Amniotic epithelial cell (primary cell): ENCODE measurements at places on chromosomes 3 and 15.
A peak's percentile ranks its signal among the peaks of the same experiment; 100 is the strongest.

- DNase-seq, result peak; percentile 15
These were observed 520.6 kb downstream of the MFSD1 start for GRCh38 chr3:159322322-159322939.

GRCh38 chr3:125585595-125586223, 9.6 kb downstream of the OSBPL11 start:
- peak; percentile 71 for DNase-seq

DNA sequence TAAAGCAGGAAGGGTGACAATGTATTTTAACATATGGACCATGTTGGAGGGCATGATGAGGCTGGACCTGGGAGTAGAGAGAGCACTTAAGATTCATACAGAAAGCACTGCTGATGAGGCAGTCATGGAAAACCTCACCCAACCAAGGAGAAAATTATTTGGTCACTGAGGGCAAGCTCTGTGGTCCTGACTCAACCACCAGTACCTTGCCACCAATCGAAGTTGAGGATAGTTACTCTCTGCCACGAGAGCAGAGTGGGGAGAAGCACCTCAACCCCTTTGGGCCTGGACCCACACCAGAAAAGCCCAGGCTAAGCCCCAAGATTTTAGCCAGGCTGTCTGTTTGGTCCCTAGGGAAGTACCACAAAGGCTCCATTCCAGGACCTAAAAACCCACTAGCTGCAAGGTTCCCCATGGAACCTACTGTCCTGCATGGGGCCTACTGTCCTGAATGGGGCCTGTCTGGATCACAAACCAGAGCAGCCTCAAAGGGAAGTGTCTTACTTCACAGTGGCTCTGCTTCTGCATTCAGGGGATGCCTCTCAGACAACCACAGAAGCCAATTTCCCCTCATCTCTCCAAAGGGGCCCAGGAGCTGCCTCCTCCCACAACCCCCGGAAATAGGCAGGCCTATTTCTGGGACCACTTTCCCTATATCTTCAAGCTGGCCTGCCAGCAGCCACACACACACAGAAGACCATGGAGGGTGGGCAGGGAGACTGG, 4.2 kb downstream of the CCDC71 start:
- no peak for DNase-seq

- DNase-seq, result no peak
These were observed 70.5 kb downstream of the MGLL start for GRCh38 chr3:127751782-127752181.

GRCh38 chr3:56919137-56919796, 117.5 kb upstream of the ARHGEF3 start:
- DNase-seq, result no peak

GRCh38 chr15:93997071-93997658, 234.2 kb upstream of the MCTP2 start:
- DNase-seq, result peak; percentile 17

GRCh38 chr15:68403161-68403941, 28.6 kb downstream of the ITGA11 start:
- DNase-seq, result no peak

GRCh38 chr15:46441294-46442062, 806.6 kb downstream of the SQOR start:
- DNase-seq, result peak; percentile 72

GRCh38 chr15:69963385-69963784, 134.3 kb downstream of the TLE3 start:
- no peak for DNase-seq

- DNase-seq, result no peak
These were observed 8.9 kb downstream of the EPHB3 start for GRCh38 chr3:184570489-184570888.

- peak; percentile 64 for DNase-seq
These were observed 39.3 kb downstream of the TRANK1 start for GRCh38 chr3:36905545-36905944.

DNA sequence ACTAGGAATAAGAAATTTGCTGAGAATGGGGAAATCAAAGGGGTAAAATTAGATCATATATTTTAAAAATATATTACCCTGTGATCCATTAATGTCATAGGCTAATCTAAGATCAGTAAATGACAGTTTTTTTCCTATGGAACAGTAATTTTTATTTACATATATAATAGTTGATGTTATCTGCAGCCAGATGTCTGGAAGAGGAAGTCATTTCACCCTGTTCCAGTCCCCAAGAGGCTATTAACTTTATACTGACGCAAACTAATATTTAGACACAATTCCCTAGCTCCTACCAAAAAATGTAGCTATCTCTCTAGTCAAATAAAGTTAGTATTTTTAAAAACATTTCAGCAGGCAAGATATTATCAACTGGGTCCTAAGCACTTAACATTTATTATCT, 558.0 kb downstream of the MECOM start:
- DNase-seq, result no peak

GRCh38 chr3:151875759-151876158, 2.3 kb downstream of the SUCNR1 start:
- DNase-seq, result peak; percentile 54

DNA sequence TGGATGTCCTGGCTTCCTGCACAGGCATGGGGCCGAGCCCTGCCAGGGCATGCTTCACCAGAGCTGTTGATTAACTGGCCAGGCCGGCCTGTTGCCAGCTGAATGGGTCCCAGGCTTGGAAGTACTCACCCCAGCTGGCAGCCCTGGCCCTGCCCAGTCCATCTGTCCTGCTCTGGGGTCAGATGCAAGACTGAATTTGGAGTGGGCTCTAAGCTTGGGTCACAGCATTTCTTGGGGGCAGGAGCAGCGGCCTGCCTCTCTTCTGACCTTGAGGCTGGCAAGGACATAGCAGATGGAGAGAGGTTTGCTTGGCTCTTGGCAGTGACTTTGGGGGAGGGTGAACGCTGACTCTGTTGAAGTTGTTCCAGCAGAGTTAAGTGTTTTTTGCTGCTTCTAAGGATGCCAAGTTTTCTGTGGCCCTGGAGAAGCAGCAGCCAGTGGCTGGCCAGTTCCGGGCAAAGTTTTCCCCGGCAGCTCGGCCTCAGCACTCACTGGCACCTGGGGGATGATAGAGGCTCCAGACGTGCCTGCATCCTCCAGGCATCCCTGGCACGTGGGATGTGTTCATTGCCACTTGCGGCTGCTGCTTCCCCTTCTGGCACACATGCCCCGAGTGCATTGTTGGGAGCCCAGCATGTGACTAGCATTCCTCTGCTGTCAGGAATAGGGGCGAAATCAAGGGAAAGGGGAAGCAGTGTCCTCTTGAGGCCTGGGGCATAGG, 22.9 kb downstream of the PDIA5 start:
- no peak for DNase-seq

DNA sequence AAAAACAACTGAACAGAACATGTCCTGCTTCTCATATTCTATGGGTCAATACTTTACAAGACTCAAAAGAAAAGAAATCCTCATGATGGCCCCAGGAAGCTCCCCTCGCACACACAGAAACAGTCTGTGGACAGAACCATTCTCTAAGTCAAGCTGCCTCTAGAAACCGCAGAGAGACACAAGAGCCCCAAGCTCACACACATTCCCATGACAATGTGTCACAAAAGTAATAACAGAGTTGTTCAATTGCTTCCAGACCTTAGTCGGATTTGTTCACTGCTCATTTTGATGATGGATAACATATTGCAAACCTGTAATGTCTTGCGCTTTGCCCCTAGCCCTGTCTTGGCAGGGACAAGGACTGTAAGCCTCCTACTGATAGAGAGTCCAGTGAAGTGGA, 60.9 kb downstream of the UMPS start:
- peak; percentile 37 for DNase-seq

DNA sequence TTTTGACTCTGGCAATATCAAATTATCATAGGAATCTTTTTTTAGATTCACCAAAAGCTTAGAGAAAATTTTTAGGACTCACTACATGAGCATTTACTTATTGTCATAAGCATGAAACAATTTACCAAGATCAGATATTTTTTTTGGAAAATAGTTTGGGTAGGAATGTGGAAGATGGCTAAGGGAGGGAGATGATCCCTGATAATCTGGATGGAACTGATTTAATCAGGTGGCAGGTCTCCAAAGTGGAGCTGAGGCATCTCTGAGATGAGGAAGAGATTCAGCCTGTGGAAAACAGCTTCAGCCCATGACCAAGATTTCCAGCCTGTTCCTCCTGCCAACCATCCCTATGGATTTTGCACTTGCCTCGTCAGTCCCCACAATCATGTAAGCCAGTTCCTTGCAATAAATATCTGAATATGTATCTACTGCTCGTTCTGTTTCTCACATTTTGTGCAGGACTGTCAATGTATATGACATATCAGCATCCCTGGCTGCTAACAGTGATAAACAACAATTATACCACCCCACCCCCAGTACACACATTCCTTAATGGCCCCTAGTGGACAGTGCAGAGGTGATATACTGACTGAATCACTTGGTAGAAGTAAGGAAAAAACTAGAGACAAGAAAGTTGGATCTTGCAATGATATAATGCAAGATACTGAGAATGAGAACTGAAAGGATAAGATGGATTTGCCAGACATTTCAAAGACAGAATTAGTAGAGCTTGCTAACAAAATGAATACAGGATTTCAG, 183.8 kb downstream of the NEK10 start:
- DNase-seq, result no peak

DNA sequence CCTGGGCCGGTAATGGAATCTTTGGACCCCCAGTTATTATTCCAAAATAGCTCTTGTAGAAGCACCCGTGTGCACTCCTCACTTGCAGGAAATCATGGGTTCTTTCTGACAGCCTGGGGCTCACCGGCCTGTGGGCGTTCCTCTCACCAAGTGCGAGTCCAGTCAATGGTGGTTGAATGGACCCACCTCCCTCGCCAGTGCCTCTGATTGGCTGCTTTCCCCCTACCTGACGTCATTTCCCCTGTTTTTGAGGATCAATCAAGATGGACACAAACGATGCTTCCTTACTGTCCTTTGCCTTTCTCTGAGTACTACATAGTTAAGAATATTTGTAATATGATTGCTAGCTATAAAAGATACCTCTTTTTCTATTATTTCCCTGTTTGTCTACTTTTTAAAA, 18.1 kb downstream of the MOBP start:
- DNase-seq, result no peak

DNA sequence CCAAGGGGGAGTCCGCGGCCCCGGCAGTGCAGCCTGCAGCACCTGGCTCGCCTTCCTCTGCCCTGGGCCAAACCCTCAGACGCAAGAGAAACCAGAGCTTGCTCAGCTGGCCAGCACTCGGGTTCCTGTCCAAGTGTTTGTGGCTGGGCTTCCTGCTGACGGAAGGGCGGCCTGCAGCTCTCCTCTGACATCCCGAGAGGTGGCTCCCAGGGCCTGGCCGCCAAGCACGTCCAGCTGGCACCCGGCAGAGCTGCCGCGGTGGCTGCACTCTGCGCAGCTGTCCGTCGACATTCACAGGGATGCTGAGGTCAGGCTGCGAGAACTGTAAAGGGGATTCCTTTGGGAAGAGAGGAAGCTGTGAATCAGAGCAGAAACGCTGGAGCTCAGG, 85.6 kb downstream of the CPN2 start:
- DNase-seq, result peak; percentile 48

DNA sequence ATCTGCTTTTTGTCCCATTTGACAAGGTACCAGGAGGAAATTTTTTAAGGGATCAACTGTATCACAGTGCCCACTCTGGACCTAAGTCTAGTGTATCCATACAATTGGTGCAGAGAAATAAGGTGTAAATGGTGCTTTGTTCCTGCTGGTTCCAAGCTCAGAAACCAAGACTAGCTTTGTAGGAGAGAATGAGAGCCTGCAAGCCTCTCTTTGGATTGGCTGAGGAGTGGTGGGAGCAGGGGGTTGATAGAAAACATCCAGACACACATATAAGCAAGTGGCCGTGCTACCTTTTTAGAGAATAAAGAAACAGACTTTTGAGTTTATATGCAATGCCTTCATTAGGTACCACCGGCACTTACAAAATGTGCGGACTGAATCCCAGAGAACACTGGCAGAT, 45.8 kb downstream of the ARPP21 start:
- no peak for DNase-seq

GRCh38 chr15:67066041-67066958, 898 bp downstream of the SMAD3 start:
- peak; percentile 39 for DNase-seq

DNA sequence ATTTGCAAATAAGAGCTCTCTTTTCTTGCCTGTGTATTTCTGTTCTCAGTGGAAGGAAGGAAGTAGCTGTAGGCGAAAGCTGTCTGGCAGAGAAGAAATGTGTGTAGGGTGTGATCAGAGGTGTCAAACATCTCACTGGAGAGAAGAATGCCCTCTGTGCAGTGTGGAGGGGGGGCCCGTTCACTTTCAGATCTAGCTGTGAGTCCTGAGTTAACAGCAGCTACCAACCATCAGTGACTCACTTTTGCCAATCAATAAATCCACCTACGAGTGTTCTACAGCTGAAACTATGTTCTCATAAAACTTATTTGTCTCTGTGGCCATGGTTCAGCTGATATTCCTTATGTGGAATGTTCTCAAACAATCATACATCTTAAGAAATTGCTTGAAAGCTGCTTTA, 103.7 kb downstream of the FRMD4B start:
- DNase-seq, result peak; percentile 61

DNA sequence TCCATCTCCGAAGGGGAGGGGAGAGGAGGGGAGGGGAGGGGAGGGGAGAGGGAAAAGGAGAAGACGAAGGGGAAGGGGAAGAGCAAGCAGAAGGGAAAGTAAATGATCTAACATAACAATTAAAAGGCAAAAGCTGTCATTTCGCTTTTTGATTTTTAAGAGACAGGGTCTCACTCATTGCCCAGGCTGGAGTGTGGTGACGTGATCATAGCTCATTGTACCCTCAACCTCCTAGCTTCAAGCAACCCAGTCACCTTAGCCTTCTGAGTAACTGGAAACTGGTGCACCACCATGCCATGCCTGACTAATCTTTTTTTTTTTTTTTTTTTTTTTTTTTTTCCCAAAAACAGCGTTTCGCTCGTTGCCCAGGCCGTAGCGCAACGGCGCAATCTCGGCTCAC, 22.6 kb downstream of the ADAM10 start:
- no peak for DNase-seq

GRCh38 chr3:59862686-59863085, 812.9 kb upstream of the CFAP20DC start:
- peak; percentile 97 for DNase-seq

GRCh38 chr15:86570738-86571137, 491.1 kb downstream of the AGBL1 start:
- no peak for DNase-seq

- DNase-seq, result peak; percentile 95
These were observed 49.5 kb upstream of the SLC9A9 start for GRCh38 chr3:143897576-143898295.

DNA sequence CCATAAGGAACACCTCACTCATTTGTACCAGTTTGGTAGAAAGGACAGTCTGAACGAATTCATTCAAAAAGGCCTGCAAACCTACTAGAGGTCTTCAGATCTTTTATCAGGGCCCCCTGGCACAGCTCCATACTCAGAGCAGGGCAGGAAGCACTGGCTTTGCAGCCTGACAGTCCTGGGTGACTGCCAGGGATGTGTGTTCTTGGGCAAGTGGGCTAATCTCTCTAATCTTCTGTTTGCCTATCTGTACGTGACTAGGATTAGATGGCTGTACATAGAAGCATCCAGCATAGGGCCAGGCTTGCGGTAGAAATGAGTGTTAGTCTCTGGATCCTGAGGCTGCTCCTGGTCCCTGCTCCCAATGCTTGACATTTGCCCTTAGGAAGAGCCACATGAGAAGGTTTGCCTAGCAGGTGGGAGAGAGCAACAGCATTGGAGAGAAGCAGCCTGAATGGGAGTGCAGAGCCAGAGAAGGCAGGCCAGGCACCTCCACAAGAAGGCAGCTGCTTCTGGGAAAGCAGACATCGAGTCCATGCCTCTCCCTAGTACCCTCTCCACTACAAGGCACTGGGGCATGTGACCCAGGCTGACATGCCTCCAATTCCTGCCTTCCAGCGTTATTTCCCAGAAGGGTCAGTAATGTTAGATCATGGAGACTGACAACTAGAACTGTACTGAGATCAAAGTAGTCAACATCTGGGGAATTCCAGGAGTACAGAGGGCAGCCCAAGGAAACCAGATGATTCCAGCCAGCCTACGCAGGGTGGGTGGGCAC, 1.0 kb upstream of the CXCR6 start:
- DNase-seq, result peak; percentile 80
